ENCODE measurements at places on chromosomes 6 and 20.
A peak's percentile ranks its signal among the peaks of the same experiment; 100 is the strongest.

GRCh38 chr6:21514288-21514687 is 79.3 kb upstream of the SOX4 start:
- DNase-seq: no peak

DNA sequence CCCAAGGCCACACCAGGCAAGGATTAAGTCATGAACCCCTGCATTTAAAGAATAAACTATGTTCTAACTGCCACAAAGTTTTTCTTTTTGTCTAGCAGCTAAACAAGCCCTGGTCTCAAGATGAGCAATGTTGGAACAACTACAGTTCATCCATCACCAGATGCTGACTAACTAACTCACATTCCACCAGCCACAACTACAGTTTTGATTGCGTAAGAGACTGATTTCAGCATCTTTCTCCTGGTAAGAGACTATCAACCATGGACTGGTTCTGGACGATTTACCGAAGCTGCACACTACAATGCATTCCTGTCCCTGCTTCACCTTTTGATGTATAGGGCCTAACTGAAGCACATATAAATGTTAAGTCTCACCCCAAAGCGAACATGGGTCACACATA is 43.0 kb downstream of the F13A1 start:
- DNase-seq: no peak

- no peak for DNase-seq
These were observed 15.2 kb upstream of the GDAP1L1 start for GRCh38 chr20:44231713-44232468.

- DNase-seq: no peak
These were observed 664 bp upstream of the TPBG start for GRCh38 chr6:82362878-82363427.

DNA sequence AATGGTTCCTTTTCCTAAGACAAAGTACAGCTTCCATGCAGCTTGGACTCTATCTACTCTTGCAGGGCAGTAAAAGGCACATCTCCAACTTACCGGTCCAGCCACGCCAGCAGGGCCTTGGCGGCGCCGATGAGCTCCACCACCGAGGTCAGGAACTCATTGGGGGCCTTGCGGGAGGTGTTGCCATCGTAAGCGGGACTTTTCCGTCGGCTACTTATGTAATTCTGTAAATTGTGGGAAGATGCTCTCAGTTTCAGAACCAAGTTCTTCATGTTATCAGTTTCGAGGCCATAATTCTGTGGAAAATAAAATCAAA is 68.5 kb downstream of the CNKSR3 start:
- DNase-seq: no peak

- DNase-seq: no peak
These were observed 221.1 kb upstream of the ID4 start for GRCh38 chr6:19616022-19616421.

- DNase-seq: no peak
These were observed 679 bp upstream of the RING1 start for GRCh38 chr6:33207552-33208090.

GRCh38 chr6:10587656-10588406 is 66.7 kb downstream of the GCNT2 start:
- no peak for DNase-seq

DNA sequence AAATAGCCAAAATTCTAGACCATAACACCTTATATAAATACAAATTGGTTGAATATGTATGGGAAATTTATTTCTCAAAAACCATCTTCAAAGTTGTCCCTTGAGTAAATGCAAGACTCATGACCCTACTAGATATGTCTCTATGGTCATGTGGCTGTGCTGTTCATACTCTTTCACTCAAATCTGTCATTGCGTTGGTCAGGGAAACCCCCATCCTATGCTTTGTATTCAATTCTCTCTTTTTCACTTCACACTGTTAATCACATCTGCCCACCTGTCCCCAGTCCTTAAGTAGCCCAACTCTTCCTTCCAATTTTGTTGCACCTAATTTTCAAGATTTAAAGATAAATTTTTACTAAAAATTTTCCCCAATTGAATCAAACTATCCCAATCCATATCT is 51.0 kb downstream of the RPS12 start:
- peak; percentile 33 for DNase-seq

GRCh38 chr20:51497542-51498467 is 44.7 kb downstream of the NFATC2 start:
- DNase-seq: peak; percentile 26

- DNase-seq: no peak
These were observed 18.7 kb downstream of the TM9SF4 start for GRCh38 chr20:32128167-32128566.

DNA sequence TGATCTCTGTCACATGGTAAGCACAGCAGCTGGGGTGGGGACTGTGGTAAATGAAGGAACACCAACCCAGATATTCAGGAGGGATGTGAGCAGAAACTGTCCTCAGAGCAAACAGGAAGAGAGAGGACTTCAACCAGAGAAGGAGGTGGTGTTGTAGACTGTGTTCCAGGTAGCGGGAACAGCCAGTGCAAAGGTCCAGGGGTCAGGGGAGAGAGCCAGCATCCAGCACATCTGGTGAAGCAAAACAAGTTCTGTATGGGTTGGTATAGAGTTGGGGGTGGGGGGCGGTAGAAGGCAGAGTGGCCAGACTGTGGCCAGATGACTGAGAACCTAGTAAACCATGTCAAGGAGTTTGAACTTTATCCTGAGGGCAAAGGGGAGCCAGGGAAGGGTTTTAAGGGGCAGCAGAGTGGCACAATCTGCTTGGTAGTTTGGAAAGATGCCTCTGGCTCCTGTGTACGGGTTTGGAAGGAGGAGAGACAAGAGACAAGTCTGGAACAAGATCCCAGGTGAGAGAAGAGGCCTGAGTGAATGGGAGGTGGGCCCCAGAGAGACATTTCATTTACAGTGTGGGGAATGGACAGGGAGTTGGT is 27.8 kb upstream of the TTPAL start:
- no peak for DNase-seq

- no peak for DNase-seq
These were observed 58.4 kb upstream of the IER3 start for GRCh38 chr6:30802731-30803130.

DNA sequence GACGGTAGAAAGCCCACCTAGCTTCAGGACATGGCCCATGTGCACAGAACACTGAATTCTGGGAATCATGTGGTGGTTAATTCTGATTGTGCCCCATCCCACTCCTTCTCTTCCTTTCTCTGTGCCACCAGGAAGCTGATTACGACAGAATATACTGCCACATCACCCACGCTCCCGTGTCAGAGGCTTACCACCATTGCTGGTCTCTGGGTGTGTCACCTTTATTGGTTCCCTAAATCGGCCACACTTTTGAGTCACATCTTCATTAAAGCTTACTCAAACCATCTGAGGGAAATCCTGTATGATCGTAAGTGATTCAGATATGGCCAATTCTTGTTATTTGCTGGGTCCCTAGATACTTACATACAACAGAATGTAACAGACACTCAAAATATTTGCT is 3.1 kb downstream of the TRMT6 start:
- no peak for DNase-seq

DNA sequence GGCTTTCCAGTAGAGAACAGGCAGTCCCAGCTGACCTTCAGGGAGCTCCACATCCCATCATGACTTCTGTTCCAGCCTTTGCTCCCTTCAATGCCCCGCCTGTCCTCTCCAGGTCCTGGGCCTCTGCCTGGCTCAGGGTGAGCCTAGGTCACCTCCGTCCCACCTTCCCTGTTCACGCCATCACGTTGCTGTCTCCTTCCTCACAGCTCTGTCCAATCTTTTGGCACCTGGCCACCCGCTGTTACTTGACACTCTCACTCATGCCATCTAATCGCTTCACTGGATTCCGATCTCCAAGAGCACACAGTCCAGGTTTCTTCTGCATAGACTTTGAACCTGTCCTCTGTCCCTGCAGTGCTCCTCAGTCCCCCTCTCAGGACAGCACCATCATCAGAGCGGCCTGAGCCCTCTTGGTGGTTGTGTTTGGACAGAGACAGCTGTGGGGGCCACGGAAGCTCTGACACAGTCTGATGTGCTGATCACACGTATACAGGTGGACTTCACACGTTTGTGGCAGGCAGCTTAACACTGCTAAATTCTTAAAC is 34.7 kb upstream of the TIAM2 start:
- DNase-seq: no peak

DNA sequence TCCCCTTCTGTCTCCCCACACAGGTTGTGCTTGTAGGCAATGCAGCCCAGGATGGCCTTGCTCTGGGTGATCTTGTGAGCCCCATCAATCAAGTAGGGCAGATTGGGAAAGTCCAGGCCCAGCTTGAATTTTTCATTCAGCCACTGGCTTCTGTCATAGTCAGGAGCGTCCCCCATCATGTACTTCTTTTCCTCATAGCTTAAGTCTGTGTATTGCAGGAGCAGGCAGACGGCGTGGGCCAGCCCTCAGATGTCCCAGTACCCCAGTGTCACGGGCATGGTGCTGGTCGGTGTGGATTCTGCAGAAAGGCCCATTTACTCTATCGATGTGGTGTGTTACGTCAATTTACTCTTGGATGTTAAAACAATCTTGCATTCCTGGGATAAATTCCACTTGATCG is 40.1 kb upstream of the SLC16A10 start:
- DNase-seq: no peak

- DNase-seq: no peak
These were observed 8.6 kb downstream of the SRC start for GRCh38 chr20:37354210-37355195.

DNA sequence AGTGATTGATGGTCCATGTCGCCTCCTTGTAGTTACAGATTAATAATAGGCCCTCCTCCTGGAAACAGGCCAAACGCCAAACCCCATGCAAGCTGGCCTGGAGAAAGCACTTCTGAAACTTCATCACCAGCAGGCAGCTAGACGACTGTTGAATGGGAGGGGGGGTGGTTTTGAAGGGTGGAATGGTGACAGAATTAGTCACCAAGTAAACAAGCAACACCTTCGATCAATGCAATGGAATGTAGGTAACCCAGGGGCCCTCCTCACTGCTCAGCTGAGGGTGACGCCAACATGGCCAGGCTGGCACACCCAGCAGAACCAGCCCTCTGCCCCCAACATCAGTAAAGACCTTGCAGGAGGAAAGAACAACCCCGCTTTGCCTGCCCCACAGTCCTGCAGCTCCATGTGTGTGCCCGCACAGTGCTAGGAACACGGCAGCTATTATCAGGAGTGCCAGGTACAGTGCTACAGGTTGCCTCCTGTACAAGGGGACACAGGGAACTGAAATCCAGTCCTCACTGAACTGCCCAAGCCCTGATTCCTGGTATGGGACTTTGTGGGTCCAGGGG is 2.7 kb downstream of the BCAS1 start:
- peak; percentile 75 for DNase-seq

DNA sequence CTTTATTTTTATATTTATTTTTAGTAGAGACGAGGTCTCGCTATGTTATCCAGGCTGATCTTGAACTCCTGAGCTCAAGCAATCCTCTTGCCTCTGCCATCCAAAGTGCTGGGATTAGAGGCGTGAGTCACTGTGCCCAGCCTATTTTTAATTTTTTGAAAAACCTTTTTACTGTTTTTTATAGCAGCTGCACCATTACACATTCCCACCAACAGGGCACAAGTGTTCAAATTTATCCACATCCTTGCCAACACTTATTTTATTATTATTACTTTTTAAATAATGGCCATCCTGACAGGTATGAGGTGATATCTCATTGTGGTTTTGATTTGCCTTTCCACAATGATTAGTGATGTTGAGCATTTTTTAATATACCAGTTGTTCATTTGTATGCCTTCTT is 42.5 kb downstream of the PACSIN1 start:
- no peak for DNase-seq

DNA sequence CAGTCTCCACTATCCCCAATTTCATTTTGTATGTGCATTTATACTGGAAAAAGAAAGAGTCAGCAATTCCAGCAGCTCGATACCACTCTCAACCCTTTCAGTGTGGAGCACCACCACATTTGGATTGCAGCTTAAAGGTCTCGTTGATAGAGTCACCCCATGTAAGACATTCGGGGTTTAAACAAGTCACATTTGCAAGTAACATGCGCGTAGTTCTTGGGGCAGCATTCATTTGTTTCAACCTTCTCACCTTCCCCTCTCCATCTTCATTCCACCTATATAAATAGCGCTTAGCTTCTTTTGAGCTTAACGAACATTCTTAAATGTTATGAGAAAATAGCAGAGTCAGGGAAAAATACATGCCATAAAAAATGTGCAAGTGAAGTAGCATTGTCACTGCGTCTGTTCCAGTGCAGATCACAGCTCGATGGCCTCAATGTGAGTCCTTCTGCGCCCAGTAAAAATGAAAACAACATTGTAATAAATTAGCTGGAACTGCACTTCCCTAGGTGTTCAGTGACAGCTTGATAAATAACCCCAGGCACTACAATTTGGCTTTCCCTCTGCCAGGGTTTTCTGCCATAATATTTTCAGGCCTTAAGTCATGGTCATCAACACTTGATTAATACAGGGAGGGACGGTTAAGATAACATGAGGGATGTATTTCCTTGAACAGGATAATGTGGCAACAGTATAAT is 737.8 kb upstream of the NRSN1 start:
- DNase-seq: no peak

- DNase-seq: no peak
These were observed 240 bp downstream of the FOXQ1 start for GRCh38 chr6:1312203-1312472.

- DNase-seq: no peak
These were observed 53.1 kb downstream of the CPNE5 start for GRCh38 chr6:36786055-36786675.

- DNase-seq: no peak
These were observed 433.2 kb downstream of the GRIK2 start for GRCh38 chr6:101826678-101827077.

DNA sequence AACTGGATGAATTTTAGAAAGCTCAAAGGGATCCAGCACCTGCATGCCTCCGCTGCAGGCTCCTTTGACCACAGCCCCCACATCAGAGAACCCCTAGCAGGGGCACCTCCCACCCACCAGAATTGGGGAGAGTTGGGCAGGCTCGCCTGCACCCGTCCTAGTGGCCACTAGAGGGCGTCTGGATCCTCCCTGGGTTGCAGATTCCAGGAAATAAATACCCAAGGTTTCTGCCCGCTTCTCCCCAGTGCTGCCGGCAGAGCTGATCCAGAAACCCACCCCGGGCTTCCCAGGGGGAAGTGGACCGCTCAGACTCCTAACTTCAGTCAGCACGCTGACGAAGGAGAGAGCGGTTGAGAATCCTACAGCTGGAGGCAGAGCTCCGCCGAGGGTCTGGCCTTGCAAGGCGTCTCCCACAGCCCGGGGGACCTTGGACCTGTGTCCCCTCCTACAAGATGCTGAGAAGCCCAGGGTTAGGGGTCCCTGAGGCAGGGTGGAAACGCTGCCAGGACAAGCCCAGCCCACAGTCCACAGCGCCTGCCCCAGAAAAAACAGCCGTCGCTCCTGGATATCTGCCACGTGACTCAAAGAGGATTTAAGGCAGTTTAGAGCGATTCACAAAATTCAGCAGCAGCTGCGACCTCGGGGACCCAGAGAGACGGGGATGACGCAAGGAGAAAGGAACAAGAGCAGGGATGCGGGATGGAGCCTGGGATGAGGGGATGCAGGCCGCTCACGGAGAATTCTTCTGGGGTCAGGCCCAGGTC is 32.6 kb upstream of the PHACTR3 start:
- DNase-seq: no peak

DNA sequence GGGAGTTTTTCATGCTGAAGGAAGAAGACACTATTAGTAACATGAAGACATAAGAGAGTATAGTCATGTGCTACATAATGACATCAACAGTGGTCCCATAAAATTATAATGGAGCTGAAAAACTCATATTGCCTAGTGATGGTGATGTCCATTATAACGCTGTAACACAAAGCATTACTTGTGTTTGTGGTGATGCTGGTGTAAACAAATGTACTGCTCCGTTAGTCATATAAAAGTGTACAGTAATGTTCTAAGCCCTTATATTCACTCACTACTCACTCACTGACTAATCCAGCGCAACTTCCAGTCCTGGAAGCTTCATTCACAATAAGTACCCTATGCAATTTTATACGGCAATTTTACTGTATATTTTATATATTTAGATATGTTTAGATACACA is 26.8 kb upstream of the ASF1A start:
- no peak for DNase-seq

Data from GM12878 (cell line).